ENCODE measurements at places on chromosomes 12 and 14. TPM values are rescaled to one million over a fixed set of nuclear protein-coding genes. Genes with fewer than 3 reads are reported as not detected.
A peak's percentile ranks its signal among the peaks of the same experiment; 100 is the strongest.

GRCh38 chr12:110348431-110349059 lies 55.0 kb downstream of the ANAPC7 start:
- H3K27ac ChIP-seq: peak overlapping the region; percentile 27
- peaks cover 79% of the 10 kb centered on the region for H3K36me3 ChIP-seq
- no peak overlapping the region for H3K4me3 ChIP-seq

- H3K4me1 ChIP-seq: no peaks in the 10 kb centered on the region
- H3K4me3 ChIP-seq: no peak overlapping the region
- no peaks in the 10 kb centered on the region for H3K27me3 ChIP-seq
Observed at GRCh38 chr12:10952645-10953044, 13.6 kb upstream of the TAS2R14 start.

DNA sequence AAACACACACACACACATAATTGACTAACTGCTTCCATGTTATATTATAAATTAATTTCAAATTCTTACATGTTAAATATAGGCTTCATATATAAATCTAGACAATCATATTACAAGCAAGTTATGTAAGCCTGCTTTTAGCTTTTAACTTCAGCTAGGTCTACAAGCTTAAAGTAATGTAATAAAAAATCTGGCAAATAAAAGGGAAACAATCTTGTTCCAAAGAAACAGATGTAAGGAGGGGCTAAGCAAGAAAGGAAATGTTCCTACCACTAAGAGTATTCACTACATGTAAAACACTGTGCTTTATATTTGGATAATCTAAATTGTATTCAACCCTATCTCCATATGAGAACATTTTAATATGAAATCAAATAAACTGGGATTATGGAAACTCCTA lies 110.4 kb downstream of the SLC6A15 start:
- H3K36me3 ChIP-seq: no peaks in the 10 kb centered on the region
- H3K27me3 ChIP-seq: no peaks in the 10 kb centered on the region
- no peak for DNase-seq
- no peak overlapping the region for H3K27ac ChIP-seq

Gene OR6C2
- not detected for total RNA-seq

Gene COCH
- total RNA-seq: 3.2 TPM
